T1000 (cell line): ENCODE measurements at places on chromosomes 3 and 15.

DNA sequence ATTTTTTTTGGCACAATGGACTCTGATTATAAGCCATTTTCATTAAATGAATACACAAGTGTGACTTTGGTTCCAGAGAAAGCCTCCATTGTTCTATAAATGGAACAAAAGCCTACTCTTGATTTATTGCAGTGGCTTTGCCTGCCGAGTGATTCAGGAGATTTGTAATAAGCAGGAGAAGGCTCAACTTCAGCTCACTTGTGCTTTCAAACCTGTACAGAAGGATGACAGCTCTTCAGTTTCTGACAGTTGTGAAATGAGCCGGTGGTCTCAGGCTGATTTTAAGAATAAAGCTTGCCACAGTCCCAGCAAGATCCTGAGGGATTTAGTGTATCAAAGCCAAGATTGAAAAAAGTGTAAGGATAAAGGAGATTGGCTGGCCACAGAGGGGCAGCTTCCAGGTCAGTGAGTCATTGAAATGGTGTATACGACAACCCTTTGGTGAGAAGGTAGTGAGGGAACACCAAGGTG, 438.8 kb upstream of the TGFBR2 start:
- DNase-seq: no peak

DNA sequence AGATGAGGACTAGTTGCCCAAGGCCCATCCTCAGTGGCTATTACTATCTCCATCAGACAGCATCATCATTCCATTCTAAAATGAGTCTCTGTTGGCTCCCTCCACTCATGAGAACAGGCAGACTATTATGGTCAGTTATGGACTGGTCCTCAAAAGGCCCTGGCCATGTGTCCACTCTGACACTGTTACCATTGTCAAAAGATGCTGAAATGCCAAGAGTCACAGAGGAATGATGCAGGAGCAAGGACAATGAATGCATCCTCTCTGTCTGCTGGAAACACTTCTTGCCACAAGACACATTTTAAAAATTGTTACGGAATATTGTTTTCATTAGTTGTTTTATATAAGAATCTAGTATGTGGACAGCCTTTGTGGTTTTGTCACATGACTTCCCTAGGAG, 53.3 kb upstream of the STT3B start:
- DNase-seq: no peak

- peak; percentile 77 for DNase-seq
Measured at GRCh38 chr3:10192953-10193691, 28.4 kb downstream of the IRAK2 start.

DNA sequence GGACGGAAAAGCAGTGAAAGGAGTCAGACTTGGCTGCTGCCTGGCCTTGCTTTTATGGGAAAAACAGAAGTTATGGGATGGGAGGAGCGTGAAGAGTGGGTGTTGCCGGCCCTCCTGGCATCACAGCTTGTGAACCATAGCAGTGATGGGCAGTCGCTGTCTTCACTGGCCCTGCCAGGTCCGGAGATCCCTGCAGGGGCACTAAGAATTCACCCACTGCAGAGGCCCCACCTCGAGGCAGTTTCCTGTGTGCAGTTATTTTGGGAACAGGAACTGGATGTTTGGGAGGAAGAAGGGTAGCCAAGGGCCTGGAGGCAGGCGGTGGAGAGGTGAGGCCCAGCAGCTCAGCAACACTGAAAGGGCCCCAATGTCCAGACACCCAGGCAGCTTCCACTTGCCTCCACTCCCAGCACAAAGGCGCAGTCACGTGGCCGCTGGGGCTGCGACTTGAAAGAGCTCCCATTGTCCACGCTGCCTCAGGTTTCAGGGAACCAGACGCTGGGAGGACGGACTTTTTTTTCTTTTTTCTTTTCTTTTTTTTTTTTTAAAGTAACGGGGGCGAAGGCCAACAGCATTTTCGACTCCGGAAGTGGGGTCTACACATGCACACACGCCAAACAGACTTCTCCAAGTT, 255.6 kb downstream of the ZNF621 start:
- DNase-seq: no peak

DNA sequence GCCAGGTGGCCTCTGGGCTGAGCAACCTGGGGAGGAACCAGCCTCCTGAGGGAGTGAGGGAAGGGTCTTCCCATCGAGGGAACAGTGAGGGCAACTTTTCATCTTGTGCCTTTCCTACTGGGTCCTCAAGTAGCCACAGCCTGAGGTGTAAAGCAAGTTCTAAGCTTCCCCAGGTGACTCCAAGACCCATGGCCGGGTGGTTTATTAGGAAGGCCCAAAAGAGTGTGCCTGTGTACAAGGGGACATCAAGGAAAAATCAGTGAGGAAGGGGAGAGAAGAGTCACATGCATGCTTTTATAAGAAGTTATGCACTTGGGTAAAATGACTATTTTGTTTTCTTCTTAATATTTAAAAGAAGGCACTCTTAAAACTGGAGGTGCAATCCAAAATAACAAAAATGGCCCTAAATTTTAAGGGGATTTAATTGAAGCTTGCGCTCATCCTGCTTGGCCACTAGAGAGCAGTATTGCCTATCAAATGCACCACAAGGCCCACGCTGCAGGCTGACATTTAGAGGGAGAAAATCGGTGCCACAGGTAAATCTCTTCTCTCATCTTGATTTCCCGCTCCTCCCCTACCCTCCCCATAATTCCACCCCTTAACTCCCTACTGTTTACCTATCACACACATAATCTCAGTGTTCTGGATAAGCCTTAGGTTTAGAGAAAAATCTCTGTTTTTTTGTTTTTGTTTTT, 6.7 kb downstream of the NANOGP8 start:
- no peak for DNase-seq

DNA sequence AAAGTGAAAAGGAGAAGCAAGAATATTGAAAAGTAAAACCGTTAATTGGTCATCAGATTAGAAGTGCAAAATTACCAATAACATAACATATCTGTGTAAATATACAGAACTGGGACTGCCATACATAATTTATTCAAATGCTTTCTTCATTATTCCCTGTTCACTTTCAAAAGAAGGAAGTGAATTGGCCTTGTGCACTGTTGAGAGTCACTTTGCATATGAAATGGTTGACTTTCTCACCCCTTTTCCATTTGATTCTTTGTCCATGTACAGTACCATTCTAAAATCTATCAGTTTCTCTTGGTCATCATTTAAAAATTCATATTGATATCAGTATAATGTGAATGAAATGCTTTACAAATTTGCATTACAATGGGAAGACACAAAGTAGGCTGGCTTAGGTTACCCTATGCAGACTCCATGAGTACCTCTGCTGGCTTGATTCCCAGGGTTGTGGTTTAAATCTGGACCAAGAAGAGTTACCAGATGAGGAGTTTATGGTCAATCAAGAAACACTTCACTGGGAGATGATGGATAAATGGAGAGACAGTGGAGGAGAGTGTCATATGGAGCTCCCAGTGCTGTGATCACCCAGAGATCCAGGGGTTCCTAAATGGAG, 210.9 kb upstream of the TOPAZ1 start:
- no peak for DNase-seq

- DNase-seq: no peak
Measured at GRCh38 chr3:144822671-144823070, 851.0 kb downstream of the DIPK2A start.

DNA sequence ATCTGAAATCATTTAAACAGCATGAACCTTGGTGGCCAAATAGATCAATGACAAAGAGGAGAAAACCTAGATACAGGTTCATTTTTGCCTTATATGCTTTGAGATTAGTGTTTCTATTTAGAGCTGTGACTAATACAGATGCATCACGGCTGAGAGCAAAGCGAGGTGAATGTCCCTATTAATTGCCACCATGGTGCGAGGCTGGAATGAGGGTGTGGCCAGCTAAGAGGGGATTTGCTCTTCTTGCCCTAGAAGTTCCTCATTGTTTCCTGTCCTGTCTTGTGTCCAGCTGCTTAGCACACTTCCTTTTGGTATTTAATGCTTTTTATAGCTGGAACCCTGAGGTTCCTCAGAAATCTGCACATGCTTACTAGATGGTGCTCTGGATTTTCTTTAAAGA, 339.1 kb upstream of the RGMA start:
- no peak for DNase-seq

GRCh38 chr3:90035643-90036042, 928.2 kb downstream of the EPHA3 start:
- no peak for DNase-seq

GRCh38 chr15:68589053-68589452, 10.3 kb downstream of the CORO2B start:
- DNase-seq: no peak
